ENCODE measurements at places on chromosomes 4 and X. TPM values are rescaled to one million over a fixed set of nuclear protein-coding genes. Genes with fewer than 3 reads are reported as not detected.

Gene TCEAL6
- 1.1 TPM for polyA plus RNA-seq

DNA sequence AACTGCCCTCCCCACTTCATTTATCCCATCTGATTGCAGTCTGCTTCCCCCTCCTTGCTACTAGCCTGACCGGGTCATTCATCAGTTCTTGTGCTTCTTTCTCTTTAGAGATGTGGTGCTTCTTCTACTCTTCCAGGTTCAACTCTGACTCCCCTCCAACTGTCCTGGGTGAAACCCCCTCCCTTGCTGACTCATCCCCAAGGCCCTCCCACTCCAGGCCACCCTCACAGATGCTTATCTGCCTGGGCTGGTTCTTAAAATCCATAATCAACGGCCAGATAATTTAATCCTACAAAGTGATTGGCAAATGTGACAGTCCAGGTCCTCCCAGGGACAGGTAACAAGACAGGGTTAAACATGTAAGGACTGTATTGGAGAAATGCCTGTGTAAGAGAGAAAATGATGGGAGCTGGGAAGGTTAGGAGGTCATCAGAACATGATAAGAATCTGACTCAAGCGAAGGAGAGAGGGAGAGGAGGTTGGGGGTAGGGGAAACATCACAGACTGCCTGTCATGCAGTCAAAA is 182.8 kb upstream of the C1QTNF7 start:
- no peak for DNase-seq
- H3K27ac ChIP-seq = no peak overlapping the region
- no peaks in the 10 kb centered on the region for H3K4me1 ChIP-seq
- H3K4me3 ChIP-seq = no peak overlapping the region

Gene GABRG1
- 0.03 TPM for polyA plus RNA-seq

GRCh38 chr4:17781300-17782287 is at the start of gene FAM184B:
Gene FAM184B (minus strand): TSS chr4:17781621. CDS start chr4:17781299, 322 bp downstream.
- peak within 1 kb of the TSS; percentile 25 for H3K4me3 ChIP-seq
- no peak within 1 kb of the TSS for H3K27ac ChIP-seq
- H3K27me3 ChIP-seq = peaks cover 40% of the 10 kb centered on the region
- DNase-seq = no peak
- peaks cover 5% of the 10 kb centered on the region for H3K4me1 ChIP-seq

Gene TLR1
- polyA plus RNA-seq = 4.3 TPM

Gene MAPK10
- polyA plus RNA-seq = 18.9 TPM

Gene IL1RAPL1
- 0.34 TPM for polyA plus RNA-seq

DNA sequence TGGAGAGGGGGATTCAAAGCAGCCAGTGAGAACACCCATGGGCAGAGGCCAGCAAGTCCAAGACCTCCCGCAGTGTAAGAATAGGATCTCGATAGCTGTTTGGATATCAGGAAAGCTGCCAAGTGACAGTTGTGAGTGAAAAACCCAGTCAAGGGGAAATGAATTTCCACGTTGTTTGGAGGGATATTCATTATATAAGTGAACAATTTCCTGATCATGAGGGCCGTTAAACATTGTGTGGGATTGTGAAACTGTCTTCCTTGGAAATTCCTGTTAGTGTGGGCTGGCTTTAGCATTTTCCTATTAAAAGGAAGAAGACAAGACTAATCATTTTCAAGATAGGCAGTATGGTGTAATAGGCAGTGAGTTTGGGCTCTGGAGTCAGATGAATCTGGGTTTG is 15.0 kb downstream of the CLDN2 start:
- H3K27me3 ChIP-seq = no peaks in the 10 kb centered on the region
- DNase-seq = no peak
- H3K27ac ChIP-seq = peak overlapping the region; percentile 34

Gene CA5B
- polyA plus RNA-seq = 3.4 TPM

DNA sequence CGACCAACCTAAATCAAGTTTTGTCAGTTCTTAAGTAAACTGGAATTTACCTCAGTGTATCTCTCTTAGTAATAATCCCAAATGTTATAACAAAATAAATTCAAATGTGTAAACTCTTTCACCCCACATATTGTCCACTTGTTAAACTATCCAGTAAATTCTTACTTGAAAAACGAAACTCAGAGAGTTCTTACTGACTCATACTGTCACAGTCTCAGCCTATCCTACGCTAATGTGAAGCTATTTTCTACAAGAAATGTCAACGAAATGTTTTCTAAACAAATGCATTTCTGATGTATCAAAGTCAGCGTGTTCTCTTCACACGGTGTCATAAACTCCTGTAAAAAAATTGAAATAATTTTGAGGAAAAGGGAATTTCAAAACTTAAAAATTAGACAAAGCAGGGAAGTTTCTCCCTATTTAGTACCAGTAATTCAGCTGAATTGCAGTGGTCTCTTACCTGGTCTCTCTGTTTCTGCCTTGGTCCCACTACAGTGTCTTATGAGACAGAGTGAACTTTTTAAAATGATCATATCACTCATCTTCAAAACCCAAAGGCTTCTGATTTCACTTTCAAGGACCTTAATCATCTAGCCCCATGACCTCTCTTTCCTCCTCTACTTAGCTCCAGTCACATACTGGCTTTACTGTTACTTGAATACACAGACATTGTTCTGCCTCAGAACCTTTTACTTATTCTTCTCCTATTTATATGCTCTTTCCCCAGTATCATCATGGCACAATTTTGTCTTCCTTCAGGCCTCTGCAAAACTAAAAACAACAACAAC is 63.3 kb downstream of the DCAF8L1 start:
- H3K27ac ChIP-seq = no peak overlapping the region
- H3K36me3 ChIP-seq = no peaks in the 10 kb centered on the region
- H3K27me3 ChIP-seq = no peaks in the 10 kb centered on the region
- no peak overlapping the region for H3K4me3 ChIP-seq
- no peak for DNase-seq

Gene NAA11
- polyA plus RNA-seq = 0.09 TPM

GRCh38 chrX:48897157-48897624 is 377 bp downstream of the TIMM17B start:
- peak overlapping the region; percentile 84 for H3K4me3 ChIP-seq
- DNase-seq = peak; percentile 68
- peaks cover 43% of the 10 kb centered on the region for H3K36me3 ChIP-seq
- H3K27me3 ChIP-seq = no peaks in the 10 kb centered on the region

Gene POLN
- polyA plus RNA-seq = 2.3 TPM

Gene RAB33A
- 1.7 TPM for polyA plus RNA-seq

Gene UGT2B15
- polyA plus RNA-seq = 29.6 TPM

Gene MAGEA2
- not detected for polyA plus RNA-seq

Gene CPE
- 162 TPM for polyA plus RNA-seq

GRCh38 chr4:18021720-18022571 is at the start of gene LCORL:
Gene LCORL (minus strand): TSS chr4:18021755. CDS start chr4:18021751, 4 bp downstream.
- H3K4me3 ChIP-seq = peak within 1 kb of the TSS; percentile 92
- no peaks in the 10 kb centered on the region for H3K27me3 ChIP-seq
- no peaks in the 10 kb centered on the region for H3K4me1 ChIP-seq
- H3K36me3 ChIP-seq = no peaks in the 10 kb centered on the region
- H3K27ac ChIP-seq = peak within 1 kb of the TSS; percentile 91

Gene GNRHR
- polyA plus RNA-seq = 0.55 TPM

- H3K4me3 ChIP-seq = no peak overlapping the region
- peaks cover 45% of the 10 kb centered on the region for H3K27me3 ChIP-seq
- no peak for DNase-seq
- no peaks in the 10 kb centered on the region for H3K36me3 ChIP-seq
- H3K27ac ChIP-seq = no peak overlapping the region
Measured at GRCh38 chr4:148447681-148448080, 5.5 kb upstream of the NR3C2 start.

DNA sequence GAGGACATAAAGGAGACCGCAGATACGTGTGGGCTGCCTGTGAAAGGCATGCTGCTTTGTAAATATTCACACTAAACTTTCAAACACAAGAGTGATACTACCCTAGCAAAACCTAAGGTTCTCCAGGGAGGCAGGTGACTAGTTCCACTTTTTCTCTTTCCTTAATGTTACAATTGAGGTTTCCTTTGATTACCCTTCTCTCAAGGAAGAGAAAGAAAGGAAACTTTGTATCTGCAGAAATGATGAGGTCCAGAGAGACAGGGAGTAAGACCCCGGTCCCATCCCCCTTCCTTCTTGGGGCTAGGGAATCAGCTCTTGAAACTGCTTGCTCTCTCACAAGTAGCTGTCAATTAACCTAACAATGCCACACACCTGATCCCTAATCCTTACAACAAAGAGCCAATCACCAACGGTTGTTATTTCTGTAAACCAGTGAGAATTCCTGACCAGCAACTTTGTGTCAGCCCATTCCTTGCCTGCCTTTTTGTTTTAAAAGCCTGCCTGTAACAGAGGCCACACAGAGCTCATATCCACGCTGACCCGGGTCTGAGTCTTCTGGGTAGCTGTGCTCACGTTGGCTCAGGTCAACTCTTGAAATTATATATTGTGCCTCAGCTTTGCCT is 754.8 kb upstream of the FRG1 start:
- H3K27ac ChIP-seq = no peak overlapping the region
- no peak for DNase-seq
- no peak overlapping the region for H3K4me3 ChIP-seq
- H3K36me3 ChIP-seq = no peaks in the 10 kb centered on the region

Gene CD38
- 4.6 TPM for polyA plus RNA-seq

Gene SLC9A7
- 4.3 TPM for polyA plus RNA-seq

Gene LUZP4
- not detected for polyA plus RNA-seq

DNA sequence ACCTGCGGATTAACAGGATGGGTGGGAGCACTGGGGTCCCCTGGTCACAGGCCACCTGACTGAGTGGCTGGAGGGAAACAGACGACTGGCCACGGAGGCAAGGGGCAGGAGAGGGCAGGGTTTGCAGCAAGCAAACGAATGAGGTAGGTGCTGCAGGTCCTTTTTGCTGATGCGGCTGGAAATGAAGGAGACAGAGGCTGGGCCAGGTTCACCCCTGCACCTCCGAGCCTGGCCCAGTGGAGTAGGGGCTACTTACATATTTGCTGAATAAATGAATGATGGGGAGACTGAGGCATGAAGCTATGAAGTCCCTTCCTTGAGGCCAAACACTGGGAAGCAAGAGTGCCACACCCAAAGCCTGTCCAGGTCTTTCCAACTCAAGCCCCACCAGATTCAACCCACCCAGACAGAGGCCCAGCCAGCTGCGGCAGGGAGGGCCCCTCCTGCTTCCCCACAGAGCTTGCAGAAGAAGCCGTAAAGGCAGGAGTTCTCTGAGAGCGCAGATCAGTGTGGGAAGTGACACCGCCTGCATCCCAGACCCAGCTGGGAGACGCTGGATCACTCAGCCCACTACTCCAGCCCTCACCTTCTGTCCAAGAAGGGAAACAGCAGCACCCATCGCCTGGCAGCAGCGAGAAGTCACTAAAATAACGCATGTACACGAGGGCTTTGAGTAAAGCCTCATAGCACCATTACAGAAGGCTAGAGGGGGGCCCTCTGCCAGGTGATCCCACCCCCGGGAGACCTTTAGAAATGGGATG is 36.1 kb upstream of the C4orf50 start:
- H3K27ac ChIP-seq = no peak overlapping the region
- H3K36me3 ChIP-seq = no peaks in the 10 kb centered on the region
- no peak for DNase-seq

DNA sequence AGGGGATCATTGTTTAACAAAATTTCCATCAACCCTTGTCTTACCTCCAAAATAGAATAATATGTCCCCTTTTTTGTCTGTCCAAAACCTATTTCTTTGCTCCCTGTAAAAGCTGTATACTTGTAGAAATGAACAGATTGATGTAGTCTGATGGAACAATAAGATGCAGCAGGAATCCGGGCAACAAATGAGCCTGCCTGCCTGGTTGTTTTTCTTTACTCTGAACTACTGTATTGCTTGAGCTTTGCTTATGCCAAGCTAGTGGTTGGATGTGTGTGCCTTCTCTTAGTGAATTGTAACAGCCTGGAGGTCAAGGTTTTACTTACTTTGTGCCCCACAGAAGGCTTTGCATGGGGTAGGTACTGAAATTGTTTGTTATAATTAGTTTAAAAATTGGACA is 116.2 kb upstream of the TLL1 start:
- no peak overlapping the region for H3K4me3 ChIP-seq
- H3K4me1 ChIP-seq = no peaks in the 10 kb centered on the region
- no peak overlapping the region for H3K27ac ChIP-seq
- H3K36me3 ChIP-seq = no peaks in the 10 kb centered on the region
- no peak for DNase-seq
- no peaks in the 10 kb centered on the region for H3K27me3 ChIP-seq

Gene STK26
- polyA plus RNA-seq = 9.4 TPM

DNA sequence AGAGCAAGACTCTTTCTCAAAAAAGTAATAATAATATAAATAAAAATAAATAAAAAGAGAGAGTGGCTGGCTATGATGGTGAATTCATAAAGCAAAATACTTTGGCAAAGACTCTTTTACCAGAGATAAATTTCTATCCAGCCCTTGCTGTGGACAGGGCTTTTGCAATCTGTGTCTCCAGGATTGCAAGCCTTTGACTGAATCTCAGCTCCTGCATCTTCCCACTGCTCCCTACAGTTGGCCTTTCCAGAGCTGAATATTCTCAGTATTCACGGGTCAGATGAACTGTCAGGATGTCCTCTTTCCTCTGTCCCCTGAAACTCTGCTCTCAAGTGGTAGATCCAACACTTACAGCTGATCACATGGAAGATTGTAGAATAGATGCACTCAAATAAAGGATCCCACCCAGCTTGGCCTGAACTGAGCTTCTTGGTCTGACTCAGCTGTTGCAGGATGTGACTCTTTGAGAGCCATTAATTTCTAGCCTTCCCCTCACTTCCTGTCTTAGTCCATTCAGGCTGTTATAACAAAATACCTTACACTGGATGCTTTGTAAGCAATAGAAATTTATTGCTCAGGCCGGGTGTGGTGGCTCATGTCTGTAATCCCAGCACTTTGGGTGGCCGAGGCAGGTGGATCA is 123.4 kb upstream of the GUCY1A1 start:
- DNase-seq = no peak
- no peak overlapping the region for H3K27ac ChIP-seq
- H3K4me1 ChIP-seq = no peaks in the 10 kb centered on the region

DNA sequence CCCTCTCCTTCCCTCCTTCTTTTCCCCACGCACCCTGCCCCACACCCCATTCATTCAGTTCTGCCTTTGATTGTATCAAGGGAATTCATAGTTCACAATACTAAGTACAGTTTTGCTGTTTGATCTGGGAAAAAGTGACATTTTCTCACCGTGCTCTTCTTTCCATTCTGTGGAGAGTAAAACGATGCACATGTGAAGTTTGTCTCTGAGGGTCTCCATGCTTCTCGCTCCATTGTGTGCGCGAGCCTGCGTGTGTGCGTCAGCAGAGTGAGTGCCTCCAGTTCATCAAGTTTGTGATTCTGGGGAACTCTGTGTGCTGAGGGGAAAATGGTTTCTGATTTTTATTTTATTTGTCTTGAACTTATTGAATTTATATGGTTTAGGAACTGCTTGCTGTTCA is 1.9 kb downstream of the STK26 start:
- no peak for DNase-seq
- H3K27ac ChIP-seq = no peak overlapping the region
- no peaks in the 10 kb centered on the region for H3K27me3 ChIP-seq
- no peaks in the 10 kb centered on the region for H3K36me3 ChIP-seq
- peaks cover 3% of the 10 kb centered on the region for H3K4me1 ChIP-seq
- H3K4me3 ChIP-seq = no peak overlapping the region

Gene ADH1A
- polyA plus RNA-seq = 1.3 TPM

Gene IL2RG
- 118 TPM for polyA plus RNA-seq

Gene CXorf49
- not detected for polyA plus RNA-seq

- no peaks in the 10 kb centered on the region for H3K36me3 ChIP-seq
- DNase-seq = no peak
- no peaks in the 10 kb centered on the region for H3K27me3 ChIP-seq
Measured at GRCh38 chrX:107470198-107470597, 20.7 kb downstream of the FRMPD3 start.

Data from large intestine (tissue), 12 donors.